Fibroblast of skin of left biceps (primary cell): ENCODE measurements at places on chromosomes 12 and 14.

DNA sequence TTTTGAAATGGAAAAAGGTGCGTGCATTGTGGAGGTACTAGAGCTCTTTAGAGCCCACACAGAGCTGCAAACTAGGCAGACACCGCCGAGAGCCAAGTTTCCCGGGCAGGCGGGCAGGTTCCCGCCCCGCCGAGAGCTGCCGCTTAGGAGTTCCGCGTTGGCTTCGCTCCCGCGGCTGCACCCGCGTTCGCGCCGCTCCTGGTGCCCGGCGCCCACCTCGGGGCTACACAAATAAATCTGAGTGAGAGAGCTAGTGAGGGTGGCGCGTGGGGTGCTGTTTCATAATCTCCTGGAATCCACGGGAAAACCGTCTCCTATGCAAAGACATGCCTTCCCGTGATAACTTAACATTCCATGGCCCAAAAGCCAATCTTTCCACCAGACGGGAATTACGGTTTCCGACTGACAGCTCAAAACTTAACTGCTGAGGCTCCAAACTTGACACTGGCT lies 645 bp downstream of the KITLG start:
- DNase-seq = no peak

DNA sequence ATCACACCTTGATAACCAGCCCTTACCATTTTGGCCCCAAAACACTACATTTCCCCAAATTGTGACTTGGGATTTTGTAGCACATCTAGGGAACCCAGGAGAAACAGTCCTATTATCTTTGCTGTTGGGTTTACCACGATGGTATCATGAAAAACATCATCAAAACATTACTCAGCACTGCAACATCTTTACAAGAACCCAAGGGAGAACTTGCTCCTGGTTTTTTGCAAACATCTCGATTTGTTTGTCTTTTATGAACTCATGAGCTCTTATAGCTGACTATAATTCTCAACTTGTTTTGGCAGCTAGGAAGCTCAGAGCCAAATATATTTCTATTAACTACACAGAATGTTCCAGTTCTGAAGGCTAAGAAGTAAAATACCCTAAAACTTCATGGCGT lies 65.7 kb downstream of the TBX5 start:
- no peak for DNase-seq

DNA sequence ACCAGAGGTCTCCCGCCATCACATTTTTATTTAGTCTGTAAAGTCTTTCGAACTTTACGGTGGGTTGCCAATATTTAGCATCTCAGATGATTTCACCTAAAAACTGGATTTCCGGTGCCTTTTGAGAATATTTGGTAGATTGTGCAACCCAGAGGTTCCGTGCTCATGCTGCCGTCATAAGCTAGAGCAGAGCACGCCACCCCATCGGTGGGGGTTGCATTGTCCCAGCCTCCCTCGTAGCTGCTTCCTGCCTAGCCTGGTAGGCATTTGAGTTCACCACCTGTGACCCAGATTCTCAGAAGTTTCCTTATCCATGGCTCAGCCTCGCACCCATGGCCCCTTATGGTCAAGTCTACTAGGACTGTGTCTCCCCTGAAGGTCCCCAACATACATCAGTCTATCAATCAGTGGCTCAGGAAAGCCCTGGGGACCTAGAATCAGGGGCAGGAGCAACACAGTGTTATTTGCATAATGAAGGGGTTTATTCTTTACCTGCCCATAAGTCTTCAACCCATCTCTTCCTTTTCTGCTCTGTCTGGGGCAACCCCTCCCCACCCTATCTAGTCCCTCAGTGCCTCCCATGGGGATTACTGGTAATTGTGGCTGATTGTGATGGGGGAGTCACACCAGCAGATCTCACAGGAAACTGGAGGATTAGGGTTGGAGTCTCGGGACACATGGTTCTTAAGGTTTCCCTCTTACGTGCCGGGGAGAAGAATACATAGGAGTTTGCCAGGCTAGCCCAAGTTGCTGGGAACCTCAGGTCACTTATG lies 152.3 kb downstream of the PHETA1 start:
- DNase-seq = no peak

DNA sequence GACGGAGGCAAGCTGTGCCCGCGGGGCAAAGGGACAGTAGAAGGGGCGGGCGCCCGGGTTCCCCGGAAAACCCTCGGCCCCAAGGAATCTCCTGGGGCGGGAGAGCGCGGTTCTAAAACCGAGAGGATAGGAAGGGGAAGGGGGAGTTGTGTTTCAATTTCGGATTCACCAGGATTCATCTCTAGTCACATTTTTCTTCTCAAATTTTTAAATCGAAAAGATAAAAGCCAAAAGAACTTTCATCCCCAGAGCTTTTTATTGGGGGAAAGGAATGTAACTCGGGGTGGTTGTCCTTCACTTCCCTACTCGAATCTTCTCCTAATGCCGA lies 1.4 kb downstream of the BMP4 start:
- DNase-seq = no peak

DNA sequence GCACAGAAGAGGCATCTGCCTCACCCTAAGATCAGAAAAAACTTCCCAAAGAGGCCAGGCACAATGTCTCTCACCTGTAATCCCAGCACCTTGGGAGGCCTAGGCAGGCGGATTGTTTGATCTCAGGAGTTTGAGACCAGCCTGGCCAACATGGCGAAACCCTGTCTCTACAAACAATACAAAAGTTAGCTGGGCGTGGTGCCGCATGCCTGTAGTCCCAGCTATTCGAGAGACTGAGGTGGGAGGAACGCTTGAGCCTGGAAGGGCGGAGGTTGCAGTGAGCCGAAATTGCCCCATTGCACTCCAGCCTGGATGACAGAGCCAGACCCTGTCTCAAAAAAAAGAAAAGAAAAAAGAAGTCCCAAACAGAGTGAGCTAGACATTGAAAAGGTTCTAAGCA lies 4.5 kb downstream of the ZBTB1 start:
- no peak for DNase-seq

- no peak for DNase-seq
These were observed 863.5 kb upstream of the MGAT4C start for GRCh38 chr12:87119713-87120112.

DNA sequence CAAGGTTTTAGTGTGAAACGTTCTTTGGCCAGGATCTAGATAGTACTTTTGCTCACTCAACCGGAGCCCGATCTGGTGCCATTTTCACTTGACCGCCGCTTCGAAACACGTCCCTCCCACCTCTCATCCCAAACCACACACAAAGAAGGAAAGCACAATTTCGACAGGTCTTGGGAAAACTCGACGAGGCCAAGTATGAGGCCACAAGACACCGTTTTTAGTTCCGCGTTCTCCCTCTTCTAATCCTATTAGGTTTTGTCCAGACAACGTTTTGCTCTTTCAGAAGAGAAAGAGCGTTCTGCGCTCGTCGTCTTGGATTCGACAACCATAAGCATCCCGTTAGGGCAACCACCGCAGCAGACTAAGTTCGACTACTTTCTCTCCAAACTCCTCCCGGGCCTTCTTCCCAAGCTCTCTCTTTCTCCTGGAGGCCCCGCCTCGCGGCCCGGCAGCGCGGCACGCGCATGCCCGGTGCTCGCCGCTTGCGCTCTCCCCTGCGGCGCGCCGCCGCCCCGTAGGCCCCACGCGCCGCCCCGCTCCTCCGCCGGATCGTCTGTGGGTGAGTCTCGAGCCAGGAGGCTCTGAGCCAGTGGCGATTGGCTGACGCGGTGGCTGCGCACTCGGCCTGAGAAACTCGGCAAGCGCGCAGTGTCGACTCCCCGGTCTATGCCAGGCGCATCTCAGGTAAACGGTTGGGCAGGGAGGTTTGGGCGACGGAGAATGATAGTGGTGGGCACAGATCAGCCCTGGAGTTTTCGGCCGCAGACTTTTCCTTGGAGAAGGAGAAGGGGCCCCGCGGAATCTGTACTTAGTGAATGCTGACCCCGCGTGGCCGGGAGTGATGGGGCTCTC lies at the start of gene MIPOL1:
Gene MIPOL1 (plus strand): TSS at position 517 of the 852 bp plus-strand sequence. CDS start 49,952 bp downstream, outside the sequence.
- DNase-seq = peak; percentile 76

DNA sequence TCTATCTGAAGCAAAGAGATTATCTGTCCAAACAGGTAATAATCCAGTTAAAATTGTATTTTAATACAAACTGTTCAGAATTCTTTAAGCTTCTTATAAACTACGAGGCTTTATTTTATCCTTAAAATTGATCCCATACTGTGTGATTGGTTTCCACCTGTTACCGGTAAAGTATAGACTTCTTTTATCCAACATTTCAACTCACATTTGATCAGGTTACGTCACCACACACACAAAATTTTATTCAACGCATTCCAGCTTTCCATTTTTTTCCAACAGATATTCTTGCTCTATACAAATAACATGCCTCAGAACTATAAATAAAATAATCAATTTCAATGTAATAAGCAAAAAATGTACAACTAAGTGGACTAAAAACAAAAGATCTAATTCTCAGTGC lies 4.5 kb downstream of the NOVA1 start:
- no peak for DNase-seq

DNA sequence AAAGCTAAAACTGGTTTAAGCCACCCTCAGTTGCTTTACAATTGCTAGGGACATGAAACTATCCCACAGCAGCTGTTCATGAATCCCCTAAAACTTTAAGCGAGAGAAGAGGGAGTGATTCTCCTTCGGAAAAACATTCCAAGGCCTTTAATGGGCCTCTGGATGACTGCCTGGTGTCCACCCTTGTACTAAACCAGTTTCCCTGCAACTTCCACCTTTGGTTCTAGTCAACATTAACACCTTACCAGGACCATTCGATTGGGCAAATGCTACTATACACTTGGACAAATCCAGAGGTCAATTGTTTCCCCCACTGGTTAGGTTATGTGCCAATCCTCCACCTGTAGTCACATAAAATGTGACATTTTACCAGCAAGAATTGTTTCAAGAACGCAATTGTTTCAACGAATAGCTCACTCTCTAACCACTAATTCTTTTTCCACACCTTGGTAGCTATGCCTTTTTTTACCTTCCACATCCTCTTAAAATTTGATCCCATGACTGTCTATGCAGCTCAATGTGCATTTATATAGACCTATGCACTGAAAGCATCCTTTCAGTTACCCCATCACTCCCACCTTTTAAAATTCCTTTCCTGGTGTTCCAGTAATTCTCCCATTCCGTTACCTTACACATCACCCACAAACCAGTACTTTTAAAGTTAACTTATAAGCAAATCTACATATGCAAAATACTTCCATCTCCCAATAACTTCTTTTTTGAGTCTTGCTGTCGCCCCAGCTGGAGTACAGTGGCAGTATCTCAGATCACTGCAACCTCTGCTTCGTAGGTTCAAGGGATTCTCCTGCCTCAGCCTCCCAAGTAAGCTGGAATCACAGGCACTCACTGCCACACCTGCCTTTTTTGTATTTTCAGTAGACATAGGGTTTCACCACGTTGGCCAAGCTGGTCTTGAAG lies 3.6 kb downstream of the UBC start:
- no peak for DNase-seq

- DNase-seq = peak; percentile 6
These were observed 238.1 kb downstream of the FOXN3 start for GRCh38 chr14:89178800-89179535.

GRCh38 chr12:59111851-59112250 lies 191.5 kb upstream of the LRIG3 start:
- no peak for DNase-seq

- DNase-seq = no peak
These were observed 112.0 kb upstream of the PDZRN4 start for GRCh38 chr12:41076114-41076513.

- no peak for DNase-seq
These were observed 85.4 kb upstream of the HIF1A start for GRCh38 chr14:61609884-61610283.

DNA sequence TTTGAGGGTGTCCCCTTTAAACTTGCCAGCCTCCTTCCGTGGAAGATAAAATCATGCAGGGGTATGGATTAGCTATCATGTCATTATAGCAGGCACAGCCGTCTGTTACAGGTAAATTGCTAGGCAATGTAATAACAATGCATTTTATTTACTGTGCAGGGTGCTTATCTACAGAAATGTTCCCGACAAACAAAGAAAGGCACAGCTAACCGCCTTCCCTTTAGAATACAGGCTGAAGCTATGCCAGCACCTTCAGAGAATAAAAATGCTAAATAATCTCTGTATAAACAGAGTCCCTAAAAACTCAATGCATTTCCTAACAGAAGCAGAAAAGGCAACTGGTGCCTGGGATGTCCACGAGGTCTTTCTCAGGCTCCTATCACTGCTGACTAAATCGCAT lies 239.2 kb downstream of the SPTSSA start:
- no peak for DNase-seq

- no peak for DNase-seq
These were observed 472.5 kb downstream of the ADAMTS20 start for GRCh38 chr12:43079476-43079875.

GRCh38 chr14:50037852-50038251 lies 78.5 kb downstream of the VCPKMT start:
- no peak for DNase-seq

DNA sequence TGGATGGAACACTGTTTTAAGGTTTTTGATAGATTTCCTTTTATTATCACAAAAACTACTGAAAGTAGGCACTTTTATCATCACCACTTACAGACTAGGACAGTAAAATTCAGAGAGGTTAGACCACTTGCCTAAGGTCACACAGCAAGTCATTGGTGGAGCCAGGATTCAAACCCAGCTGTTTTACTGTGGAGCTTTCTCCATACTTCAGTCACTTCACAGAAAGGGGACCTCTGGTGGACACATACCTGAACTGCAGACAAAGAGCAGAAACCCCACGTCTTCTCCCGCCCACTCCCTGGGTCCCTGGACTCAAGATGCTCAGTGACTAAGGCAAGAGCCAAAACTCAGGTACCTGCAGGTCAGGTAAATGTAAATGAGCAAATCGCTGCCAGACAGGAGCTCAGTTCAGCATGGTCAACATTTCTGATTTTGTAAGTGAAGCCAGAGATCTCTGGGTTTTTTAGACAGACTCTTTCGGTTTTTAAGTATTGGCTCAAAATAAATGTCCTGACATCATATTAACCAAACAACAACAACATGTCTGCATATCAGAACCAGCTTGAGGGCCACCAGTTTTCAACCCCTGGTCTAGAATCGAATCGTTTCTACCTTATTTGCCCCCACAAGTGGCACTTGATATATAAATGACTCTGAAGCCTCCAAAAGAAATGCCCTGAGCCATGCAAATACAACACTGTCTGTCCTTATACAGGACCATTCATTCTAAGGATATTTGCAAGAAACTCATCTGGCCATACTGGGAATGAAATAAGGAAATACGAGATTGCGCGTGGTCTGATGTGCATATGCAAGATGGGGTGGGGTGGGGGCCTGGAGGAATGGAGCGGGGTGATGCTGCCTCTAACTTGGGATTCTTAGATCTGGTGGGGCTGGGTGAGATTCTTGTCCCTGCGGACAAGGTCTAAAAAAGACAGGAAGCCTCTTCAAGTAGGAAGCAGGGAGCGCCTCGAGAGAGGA lies 110.9 kb downstream of the KSR2 start:
- DNase-seq = no peak

DNA sequence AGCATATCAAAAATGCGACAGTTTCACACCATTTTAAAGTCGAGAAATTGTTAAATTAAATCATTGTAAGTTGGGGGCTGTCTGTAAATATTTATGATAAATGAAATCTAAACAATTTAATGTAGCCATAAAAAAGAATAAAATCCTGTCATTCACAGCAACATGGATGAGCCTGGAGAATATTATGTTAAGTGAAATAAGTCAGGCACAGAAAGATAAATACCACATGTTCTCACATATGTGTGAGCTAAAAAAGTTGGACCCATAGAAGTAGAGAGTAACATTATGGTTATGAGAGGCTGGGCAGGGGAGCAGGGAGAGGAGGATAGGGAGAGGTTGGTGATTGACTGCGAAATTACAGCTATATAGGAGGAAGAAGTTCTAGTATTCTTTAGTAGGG lies 135.9 kb downstream of the GARIN6 start:
- no peak for DNase-seq
